Peyer's patch (tissue), 4 donors: ENCODE measurements at places on chromosomes 2 and 18. TPM values are rescaled to one million over a fixed set of nuclear protein-coding genes. Genes with fewer than 3 reads are reported as not detected.

- DNase-seq, result no peak
These were observed 33.6 kb downstream of the USP40 start for GRCh38 chr2:233532971-233533370.

CPLX4 gene
- total RNA-seq, result not detected

DNA sequence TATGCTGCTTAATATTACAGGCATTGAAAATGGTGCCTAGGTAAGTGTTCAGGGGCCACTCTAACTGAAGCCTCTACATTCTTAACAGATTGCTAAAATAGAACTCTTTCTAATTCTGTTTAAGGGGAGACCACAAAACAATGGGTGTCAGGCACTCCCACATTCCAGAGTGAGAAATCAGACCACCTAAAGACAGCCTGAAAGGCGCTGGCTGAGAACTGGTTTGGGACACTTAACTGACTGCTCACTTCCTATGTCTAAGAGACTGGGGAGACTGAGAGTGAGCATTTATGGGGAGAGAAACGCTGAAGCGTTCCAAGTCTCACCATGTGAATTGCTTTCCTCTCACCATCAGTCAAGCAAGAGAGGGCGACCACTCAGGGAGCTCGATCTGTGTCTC is 108.8 kb upstream of the ITGB6 start:
- DNase-seq, result no peak

DNA sequence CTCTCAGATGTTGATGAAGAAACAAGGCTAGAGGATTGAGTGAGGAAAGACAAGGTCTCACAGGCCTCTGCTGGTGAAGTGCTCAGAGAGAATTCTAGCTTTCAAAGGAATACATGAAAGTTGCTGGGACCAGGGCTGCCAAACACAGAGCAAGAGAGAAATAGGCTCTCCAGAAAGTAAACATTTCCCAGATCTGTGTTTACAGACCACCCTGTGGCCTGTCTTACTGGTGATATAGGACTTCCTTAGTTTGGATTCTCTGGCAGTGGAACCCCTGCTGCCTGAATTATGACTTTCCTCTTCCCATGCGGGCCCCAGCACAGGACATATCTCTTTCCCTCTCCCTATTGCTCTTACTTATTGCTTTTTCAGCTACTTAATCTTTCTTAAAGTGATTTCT is 64.5 kb downstream of the TACR1 start:
- DNase-seq, result no peak

- DNase-seq, result no peak
These were observed 72.4 kb upstream of the GPC1 start for GRCh38 chr2:240362826-240363745.

GRCh38 chr18:71020342-71021029 is 731.6 kb downstream of the SOCS6 start:
- DNase-seq, result no peak

GRCh38 chr2:19409046-19409445 is 50.6 kb upstream of the OSR1 start:
- no peak for DNase-seq

GRCh38 chr2:101743288-101743687 is 45.8 kb downstream of the MAP4K4 start:
- DNase-seq, result no peak

DNA sequence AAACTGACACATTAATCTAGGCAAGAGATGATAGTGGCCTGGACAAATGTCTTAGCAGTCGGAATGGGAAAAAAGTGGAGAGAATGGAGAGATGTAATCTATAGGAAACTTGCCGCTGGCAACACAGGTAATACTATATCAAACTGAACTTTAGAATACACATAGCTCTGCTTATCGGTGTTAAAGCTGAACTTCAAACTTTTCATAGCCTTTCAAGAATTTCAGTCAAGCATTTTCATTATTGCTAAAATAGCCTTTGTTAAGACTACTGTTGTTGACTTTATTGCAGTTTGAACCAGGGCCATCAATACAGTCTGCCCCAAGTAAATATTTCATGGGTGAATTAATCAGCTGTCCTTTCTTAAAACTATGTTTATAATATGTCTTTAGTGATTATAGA is 12.9 kb upstream of the CHST9 start:
- DNase-seq, result no peak
